ENCODE measurements at places on chromosomes 4 and X.

- DNase-seq, result no peak
Measured at GRCh38 chrX:39073131-39073530, 271.9 kb downstream of the MID1IP1 start.

DNA sequence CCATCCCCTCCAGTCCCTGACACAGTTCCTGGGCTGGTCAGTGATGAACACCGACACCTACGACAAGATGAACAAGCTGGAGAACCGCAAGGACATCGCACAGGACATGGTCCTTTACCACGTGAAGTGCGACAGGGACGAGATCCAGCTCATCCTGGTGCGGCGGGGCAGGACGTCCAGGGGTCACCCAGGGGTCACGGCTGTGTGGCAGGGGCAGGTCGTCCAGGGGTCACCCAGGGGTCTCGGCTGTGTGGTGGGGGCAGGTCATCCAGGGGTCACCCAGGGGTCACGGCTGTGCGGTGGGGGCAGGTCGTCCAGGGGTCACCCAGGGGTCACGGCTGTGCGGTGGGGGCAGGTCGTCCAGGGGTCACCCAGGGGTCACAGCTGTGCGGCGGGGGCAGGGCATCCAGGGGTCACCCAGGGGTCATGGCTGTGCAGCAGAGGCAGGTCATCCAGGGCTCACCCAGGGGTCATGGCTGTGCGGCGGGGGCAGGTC, 16.7 kb downstream of the ATP5ME start:
- DNase-seq, result no peak

- no peak for DNase-seq
Measured at GRCh38 chr4:8294036-8294435, 24.5 kb downstream of the HTRA3 start.

DNA sequence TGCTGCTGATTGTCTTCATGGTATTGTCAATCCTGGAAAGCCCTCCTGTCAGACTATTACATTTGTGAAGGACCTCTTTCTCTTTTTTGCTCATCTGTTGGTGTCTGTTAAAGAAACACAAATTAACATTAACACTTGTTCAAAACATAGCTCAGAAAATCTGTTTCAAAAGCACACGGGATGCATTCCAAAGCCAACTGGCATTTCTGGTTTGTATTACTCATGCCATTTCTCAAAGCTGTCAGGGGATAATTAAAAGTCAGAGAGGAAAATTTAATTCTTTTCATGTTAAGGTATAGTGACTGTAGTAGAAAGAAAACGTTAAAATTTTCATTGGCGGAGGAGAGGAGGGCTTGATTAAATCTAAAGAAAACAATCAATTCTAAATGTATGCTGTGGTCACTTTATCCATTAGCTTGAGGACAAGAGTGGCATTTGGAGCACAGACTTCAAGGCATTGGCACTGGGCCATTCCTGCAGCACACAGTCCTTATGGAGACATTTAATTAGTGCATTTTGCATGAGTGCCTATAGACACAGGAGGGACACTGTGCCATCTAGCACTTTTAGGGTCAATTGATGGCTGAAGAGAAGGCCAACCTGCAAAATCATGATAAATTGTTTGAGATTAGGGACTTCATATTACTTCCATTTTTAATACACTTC, 21.2 kb upstream of the GLRA2 start:
- DNase-seq, result no peak

DNA sequence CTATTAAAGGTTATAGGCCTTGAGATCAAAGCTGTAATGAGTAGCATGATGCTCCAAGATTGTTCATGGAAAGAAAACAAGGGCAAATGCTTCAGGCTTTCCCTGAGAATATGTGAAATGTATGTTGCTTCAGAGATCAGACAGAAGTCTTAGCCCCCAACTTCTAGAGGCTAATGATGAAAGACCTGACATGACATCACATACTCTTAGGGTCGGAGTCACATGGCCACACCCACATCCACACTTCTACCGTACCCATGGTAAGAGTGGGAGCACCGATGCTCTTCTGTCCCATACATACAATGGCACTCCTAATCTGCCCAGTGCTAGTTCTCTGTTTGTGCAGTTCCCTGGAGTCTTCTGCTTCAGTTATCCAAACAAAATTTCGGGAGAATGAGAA, 111.9 kb upstream of the ACSL4 start:
- DNase-seq, result no peak

DNA sequence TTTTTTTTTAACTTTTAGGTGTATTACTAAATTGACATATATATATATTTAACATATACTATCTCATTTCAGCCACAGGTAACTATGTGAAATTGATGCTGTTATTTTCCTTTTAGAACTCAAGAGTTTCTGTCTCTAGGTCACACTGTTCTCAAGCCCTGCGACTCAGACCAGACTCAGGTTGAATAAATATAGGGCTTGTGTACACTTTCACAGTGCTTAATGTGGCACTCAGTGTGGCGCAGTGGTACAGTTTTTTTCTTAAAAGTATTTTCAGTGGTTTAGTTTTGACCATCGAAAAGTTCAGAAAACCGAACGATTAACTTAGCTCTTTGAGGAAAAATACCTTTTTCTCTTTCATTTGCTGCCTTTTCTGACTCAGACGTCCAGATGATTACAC, 24.7 kb downstream of the PACRGL start:
- no peak for DNase-seq

- no peak for DNase-seq
Measured at GRCh38 chrX:71210816-71211215, 12.2 kb upstream of the GJB1 start.

DNA sequence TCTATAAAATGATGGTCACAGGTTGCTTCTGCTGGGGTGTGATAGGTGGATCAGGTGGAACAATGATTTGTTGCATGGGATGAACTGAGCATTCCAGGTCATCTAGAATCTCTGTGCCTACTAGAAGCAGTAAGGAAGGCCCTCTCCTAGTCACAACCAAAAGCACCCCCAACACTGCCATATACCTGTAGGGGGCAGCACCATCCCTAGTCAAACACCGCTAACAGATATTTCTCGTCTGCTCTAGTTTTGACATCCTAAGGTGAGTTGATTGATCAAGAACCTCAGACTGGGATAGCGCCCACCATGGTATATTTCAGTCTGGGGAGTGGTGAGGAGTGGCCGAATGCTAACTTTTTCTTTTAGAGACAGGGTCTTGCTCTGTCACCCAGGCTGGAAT, 160.2 kb downstream of the NHS start:
- peak; percentile 55 for DNase-seq

DNA sequence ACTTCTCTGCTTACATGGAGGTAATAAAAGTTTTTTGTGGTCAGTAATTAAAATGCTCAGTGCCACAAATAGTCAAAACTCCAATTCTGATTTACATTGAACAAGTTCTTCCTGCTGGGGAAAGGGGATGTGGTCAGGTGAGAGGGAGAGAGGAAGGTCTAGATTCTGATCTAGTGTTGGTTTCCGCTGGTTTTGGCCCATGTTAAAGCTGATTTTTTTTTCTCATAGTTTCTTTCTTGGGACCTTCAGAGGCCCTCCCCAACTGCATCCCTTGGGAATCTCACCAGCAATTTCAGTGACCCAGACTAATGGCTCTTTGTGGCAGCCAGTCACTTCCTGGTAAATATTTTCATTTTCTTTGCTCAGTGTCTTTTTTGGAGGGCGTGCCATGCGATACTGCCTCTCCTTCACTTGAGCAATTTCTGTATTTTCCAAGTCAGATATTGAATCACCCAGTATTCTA, 332.7 kb downstream of the RAPGEF2 start:
- DNase-seq, result no peak

DNA sequence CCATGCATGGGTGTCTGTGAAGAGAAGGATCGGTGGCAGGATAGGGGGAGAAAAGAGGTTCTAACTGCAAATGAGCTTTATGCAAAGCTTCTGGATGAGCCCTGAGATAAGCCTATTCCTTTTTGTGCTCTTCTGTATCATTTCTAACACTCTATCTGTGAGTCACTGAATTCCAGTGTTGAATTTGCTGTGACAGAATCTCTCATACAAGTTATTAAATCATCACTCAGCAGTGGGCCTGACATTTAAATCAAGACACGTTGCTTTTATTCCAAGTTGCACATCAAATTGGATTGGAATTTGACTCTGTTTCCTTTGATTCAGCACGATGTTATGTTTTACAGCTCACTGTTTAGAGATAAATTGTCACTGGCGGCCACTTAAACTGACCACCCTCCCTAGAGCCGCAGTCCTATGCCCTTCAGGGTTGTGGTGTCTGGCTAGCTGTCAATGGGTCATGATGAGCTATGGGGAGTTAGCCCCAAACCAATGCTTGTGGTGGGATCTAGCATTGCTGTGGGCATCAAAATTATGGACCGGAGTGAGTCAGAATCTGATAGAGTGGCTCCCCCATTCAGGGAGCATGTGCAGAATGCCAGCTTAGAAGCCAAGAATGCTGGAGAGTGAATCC, 42.7 kb downstream of the LHFPL1 start:
- no peak for DNase-seq

DNA sequence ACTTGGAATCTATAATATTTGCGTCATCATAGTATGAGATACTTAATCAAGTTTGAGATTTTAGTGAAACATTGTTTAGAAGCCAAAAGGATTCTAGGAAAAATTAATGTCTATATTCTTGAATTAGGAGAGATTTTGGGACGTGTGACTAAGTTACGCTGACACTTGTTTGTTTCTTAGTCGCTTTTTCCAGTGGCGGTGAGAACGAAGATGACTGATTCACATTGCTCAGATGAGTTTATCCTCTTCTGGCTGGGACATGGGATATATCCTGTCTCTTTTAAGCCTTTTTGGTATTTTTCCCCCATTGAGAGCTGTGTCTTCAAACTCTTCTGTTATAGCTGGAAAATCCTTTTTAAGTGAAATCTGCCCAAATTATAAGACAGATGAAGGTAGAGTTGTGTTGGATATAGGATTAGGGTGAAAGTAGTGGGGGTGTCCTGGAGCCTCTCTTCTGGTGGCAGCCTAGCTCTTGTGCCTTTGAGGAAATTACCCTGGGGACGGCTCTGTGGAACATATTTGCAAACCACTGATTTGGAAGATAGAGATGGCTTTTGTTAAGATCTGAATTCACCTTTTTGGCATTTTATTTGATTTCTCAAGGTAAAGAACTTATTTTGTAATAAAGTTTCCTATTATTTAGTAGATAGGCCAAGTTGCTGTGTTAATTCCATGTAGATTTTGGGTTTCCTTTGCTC, 49.7 kb downstream of the HTT start:
- no peak for DNase-seq

- DNase-seq, result no peak
Measured at GRCh38 chr4:13263967-13264525, 220.1 kb downstream of the RAB28 start.
